Kidney epithelial cell (primary cell): ENCODE measurements at places on chromosomes 2 and 18. TPM values are rescaled to one million over a fixed set of nuclear protein-coding genes. Genes with fewer than 3 reads are reported as not detected.
A peak's percentile ranks its signal among the peaks of the same experiment; 100 is the strongest.

DNA sequence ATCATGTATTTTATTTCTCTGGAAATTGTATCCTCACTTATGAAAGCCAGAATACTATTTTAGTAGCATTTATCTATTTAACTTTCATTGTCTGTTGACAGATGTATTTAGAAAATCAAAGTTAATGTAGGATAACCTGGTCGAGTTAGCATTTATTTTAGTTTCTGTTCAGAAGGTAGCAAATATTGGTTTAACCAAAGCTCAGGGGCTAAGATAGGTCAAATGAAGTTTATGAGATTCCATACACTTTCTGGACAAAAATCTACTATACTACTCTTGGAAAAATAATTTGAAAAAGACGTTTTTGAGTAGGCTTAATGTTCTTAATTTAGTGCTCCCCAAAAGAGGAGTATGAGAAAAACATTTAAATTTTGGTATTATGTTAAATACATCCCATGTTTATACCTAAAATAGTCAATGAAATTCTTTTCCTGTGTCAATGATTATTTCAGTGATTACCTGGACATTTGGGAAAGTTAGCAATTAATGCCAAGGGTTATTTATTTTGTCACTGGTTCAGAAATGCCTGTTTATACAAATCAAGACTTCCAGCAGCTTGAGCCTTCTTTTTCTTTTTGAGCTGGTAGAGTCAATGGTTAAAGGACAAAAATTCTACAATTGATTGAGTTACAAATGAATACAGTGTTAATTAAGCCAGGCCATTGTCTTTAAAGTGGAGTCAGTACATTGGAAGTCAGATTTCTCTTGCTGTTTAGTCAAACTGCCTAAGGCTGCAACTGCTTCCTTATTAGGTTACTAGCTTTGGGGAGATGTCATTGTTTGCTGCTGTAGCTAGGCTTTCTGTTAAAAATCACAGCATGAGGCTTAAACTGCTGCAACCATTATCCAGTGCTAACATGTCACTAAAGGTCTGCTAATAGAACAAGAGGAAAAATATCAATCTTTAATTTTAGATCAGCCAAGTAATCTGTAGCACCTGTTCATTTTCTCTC is 182.3 kb downstream of the CAMKMT start:
- DNase-seq, result peak; percentile 28

GRCh38 chr2:216837740-216838139 is 22.1 kb downstream of the TNP1 start:
- DNase-seq, result no peak

DNA sequence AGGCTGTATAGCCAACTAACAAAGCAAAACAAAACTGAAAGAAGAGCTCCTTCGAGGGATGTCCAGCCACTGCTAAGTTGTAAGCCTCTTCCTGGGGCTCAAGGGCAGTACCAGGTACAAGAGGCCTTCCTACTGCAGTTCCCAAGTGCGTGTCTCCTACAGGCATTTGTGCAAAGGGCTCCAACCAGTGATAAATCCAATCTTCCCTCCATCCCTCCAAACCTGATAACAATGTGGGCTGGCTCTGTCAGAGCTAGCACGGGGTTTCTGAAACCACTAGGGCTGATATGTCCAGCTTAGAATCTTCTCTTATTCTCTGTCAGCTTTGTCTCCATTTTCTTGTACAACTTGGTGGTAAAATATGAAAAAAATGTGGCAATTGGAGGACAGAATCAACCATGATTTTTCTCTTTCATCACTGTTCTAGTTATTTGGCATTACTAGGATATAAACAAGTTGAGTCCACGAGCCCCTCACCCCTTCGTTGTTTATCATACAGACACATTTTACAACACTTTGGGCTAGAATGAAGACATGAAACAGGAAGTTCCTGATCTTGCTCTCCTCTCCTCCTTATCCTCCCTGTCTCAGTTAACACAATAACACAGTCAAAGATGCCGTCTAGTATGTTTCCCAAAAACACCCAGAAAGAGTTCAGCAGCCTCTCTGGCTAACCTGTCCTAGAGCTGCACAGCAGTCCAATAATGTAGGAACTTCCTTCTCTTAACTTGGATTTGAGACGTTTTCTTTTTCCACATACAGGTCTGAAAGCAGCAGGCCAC is 35.4 kb upstream of the WIPF1 start:
- no peak for DNase-seq

GRCh38 chr2:18402-19271 is 27.7 kb downstream of the FAM110C start:
- no peak for DNase-seq

DNA sequence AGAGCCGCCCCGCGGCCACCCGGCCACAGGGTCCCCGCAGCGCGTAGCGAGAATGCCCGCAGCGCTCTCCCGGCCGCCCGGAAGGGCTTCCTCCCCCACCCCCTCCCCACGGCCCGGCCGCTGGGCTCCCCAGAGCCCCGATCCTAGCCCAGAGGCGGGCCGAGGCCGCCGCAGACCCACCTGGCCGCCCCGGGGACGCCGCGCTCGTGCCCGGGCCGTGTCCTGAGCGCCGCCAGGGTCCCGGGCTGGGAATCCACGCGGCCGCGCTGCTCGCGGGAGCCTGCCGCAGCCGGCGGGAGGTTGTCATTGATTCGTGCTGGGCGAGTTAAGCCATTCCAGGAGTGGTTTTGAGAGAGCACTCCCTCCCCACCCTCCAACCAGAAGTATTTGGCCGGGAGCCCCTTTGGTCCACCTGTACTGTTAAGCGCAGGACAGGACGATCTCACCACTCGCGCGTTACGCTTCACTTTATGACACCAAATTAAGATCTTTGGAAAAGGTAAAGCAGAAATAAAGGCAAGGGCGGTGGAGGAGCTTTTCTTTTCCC is 206.4 kb upstream of the SMAD2 start:
- DNase-seq, result no peak

GRCh38 chr2:2738276-2738675 is 407.2 kb upstream of the MYT1L start:
- no peak for DNase-seq

- DNase-seq, result no peak
Observed at GRCh38 chr2:6846967-6847681, 18.6 kb downstream of the CMPK2 start.

GRCh38 chr2:108866041-108866440 is 79.5 kb downstream of the CCDC138 start:
- DNase-seq, result no peak

DNA sequence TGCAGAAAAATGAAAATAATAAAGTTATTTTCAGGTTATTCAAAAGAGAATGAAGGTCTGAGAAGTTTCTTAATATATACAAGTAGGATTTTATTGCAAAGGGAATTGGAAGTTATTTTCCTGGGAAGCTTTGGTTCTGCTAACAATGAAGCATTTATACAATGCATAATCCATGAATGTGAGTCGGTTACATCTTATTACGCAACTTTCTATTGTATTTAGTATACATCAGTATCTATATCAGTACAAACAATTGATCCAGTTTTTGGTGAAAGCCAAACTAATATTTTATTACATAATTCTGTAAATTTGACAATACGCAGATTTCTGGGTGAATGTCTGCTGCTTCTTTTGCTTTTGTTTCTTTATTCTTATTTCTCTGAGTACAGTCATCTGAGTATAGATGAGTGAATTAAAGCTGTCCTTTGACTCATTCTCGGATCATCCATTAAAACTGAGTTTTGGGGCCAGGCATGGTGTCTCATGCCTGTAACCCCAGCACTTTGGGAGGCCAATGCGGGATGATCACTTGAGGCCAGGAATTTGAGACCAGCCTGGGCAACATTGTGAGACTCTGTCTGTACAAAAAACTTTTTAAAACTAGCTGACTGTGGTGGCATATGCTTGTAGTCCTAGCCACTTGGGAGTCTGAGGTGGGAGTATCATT is 108.5 kb downstream of the SOCS6 start:
- no peak for DNase-seq

DNA sequence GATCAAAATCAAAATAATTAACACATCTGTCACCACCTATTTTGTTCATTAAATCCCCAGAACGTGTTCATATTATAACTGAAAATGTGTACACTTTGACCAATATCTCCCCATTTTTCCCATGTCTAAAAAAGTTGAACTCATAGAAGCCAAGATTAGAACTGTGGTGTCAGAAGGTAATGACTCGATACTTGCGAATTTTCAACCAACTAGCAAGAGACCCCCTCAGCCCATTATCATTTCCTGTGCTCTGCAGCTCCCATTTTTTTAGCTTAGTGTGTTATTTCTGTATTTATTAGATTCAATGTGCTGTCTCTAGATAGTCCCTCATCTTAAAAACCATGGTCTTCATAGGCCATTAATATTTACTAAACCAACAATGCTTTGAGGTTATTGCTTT is 248.7 kb upstream of the PIK3C3 start:
- no peak for DNase-seq

GRCh38 chr2:173202570-173202969 is 126.9 kb downstream of the MAP3K20 start:
- no peak for DNase-seq

DNA sequence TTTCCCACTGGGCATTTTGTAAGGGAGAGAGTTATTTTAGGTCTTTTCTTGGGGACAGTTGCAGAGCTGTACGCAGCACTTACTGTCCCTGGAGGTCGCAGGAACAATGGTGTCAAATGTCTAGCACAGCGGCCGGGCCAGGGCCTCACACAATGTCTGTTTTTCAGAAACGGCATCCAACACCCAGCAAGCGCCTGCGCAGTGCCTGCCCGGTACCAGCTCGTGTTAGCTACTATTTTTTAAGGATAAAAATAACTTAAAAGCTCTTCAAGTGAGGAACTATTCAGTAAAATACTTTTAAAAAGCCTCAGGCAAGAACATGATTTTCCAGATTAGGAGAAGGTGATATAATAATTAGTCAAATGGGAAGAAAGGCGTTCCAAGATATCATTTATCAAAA is 90.0 kb downstream of the MBP start:
- no peak for DNase-seq

- DNase-seq, result no peak
Observed at GRCh38 chr18:33781429-33781828, 203.4 kb downstream of the ASXL3 start.

GRCh38 chr2:98952966-98953365 is 16.9 kb upstream of the CRACDL start:
- no peak for DNase-seq

DNA sequence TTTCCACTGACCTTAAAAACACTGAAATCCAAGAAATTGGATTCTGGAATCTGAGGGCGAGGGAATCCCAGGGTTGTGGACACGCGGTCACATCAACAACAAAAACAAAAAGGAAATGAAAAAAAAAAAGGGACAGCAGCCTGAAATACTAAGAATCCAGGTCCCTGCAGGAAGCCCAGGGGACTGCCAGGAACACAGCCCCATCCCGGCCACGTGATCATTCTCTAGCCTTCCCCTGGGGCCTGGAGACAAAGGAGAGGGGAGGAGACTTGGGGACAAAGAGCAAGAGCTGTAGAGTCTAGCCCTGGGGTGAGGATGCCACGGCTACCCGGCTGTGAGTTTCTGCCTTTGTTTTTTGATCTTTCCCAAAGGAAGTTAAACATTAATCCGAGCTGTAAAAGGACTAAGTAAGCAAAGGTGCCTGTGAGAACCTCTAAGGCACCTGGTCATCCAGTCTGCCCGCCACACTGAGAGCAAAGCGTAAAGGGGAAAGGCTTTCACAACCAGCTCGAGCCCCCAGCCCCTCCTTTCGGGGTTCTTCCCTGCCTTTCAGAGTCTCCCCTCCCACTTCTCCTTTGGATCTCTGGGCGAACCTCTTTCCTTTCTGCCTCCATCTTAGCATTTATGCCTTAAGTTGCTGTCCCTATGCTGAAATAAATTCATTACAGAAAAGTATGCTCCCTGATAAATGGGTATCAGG is 57.9 kb upstream of the MSH2 start:
- peak; percentile 91 for DNase-seq

GRCh38 chr2:229598227-229598626 is 116.1 kb downstream of the DNER start:
- DNase-seq, result no peak

- no peak for DNase-seq
Observed at GRCh38 chr18:48934723-48935432, 15.9 kb downstream of the SMAD7 start.

DNA sequence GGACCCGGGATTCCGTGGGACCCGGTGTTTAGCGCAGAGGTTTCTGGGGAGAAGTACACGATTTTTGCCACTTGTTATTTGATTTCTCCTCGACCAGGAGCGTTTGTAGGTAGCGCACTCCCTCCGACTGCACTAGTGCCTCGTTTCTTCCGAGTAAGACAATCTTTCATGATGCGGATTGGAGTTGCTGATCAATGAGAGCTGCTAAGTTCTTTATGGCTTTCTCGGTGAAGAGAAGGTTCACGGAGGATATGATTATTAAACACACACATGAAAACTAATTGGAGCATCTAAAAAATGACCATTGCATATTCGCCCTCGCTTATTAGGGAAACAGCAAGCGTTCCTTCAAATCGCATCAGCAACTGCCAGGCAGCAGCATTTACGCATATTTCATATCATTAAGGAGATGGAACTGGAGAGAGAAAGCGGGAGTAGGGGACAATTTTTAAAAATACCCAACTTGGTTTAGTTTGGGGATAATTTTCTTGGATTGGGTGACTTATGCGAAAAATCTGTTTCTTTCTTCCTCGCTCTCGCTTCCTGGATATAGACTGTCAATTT is 616 bp downstream of the EML6 start:
- DNase-seq, result no peak

- DNase-seq, result no peak
Observed at GRCh38 chr2:83844490-83844889, 614.6 kb downstream of the SUCLG1 start.

DNA sequence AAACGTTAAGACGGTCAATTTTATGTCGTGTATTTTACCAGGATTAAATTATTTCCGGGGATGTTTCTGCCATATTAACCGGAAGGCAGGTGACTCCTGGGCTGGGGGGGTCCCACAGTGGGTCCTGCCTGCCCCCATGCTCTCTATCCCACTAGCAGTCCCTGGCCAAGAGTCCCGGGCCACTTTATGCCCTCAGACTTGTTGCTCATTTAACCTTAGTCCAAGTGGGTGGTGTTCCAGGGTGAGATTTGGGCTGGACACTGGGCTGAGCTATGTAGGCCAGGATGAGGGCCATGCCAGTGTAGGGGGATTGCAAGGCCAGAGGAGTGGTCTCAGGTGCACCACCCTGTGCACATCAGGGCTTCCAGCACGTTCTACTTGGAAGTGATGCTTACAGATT is 24.1 kb downstream of the TWIST2 start:
- no peak for DNase-seq

DNA sequence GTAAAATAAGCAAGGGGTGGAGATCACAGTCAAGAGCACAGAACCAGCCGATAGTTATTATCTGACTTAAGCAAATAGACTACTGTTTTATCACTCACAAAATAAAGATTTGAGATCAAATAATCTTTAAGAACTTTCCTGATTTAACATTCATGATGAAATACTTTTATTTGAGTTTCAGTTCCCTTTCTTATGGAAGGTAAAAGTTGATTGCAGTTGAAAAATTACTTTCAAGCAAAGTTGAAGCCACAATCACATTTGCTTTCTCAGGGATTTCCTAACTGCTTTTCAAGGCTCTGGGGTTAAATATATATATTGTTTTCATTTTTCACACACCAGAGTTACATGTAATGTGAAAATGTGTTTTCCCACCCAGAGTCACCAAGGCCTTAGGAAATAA is 599.5 kb downstream of the KCNJ3 start:
- no peak for DNase-seq

The ACKR3 gene
- 0.89 and 1.2 TPM in 2 replicates for total RNA-seq

The TEKT4 gene
- not detected in 2 replicates for total RNA-seq

The ERICH2 gene
- 0.50 and 0.89 TPM in 2 replicates for total RNA-seq

The CABLES1 gene
- total RNA-seq, result 7.5 and 9.6 TPM in 2 replicates

The FAM237A gene
- total RNA-seq, result not detected in 2 replicates

The ONECUT2 gene
- total RNA-seq, result 0.46 and 0.48 TPM in 2 replicates
